ENCODE measurements at places on chromosomes 2 and 18.

GRCh38 chr18:2312440-2312839, 258.9 kb downstream of the METTL4 start:
- no peak for DNase-seq

- DNase-seq = no peak
Observed at GRCh38 chr2:75489721-75490120, 71.0 kb downstream of the EVA1A start.

DNA sequence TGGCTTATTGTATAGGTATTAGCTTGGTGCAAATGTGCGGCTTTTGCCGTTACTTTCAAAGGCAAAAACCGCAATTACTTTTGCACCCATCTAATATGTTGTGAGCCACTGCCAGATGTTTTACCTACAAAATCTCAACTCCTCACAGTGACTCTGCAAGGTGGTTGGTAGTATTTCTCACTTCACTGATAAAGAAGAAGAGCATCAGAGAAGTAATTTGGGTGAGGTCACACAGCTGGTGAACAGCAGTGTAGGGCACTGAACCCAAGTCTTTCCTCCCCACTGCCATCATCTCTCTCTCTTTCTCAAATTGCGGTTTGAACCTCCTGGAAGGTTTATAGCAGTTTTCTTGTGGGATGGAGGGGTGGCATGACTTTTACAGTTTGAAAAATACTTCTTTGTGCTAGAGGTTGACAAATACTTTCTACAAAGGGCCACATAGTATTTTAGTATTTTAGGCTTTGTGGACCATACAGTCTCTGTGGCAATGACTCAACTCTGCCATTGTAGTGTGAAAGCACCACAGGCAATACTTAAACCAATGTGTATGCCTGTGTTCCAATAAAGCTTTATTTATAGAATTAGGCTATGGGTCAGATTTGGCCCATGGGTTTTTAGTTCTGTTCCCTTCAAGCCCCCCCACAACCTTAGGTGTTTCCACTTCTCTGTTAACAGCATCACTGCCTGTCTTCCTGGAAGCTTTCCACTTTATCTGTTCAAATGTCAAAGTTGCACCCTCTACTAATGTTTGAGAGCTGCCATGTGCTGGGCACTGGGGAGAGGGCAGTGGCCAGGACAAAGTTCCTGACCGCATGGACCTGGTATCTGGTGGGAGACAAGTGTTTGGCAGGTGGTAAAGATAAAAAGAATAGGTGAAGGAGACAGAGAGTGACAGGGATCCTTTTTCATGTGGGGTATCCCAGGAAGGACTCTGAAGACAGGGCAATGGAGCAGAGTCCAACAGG, 30.1 kb downstream of the FHOD3 start:
- DNase-seq = no peak

DNA sequence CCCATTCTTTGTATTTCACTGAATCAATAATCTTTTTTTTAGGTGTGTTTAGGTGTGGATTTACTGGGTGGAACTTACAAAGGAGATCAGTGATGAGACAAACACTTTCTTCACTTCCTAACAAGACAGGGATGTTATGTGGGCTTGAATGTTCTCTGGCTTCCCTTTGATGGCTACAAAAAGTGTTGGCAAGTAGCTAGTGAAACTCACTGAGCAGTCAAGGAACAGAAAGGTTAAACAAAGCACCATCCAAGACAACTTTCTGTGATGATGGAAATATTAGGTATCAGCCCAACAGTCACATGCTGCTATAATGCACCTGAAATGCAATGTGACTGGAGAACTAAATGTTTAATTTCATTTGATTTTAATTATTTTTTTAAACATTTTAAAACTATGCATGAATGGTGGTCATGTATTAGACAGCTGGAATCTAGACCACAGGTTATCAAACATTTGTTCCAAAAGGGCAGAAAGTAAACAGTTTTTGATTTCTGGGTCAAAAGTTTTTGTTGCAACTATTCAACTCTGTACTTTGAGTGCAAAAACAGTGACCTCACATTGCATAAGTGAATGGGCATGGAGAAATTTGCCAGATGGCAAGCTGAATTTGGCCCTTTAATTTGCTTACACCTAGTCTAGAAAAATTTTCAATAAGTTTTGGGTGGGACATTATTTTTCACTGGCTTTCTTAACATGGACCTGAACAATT, 1272.7 kb upstream of the TMEFF2 start:
- DNase-seq = no peak

GRCh38 chr2:100862081-100862480, 42.1 kb downstream of the NPAS2 start:
- no peak for DNase-seq

DNA sequence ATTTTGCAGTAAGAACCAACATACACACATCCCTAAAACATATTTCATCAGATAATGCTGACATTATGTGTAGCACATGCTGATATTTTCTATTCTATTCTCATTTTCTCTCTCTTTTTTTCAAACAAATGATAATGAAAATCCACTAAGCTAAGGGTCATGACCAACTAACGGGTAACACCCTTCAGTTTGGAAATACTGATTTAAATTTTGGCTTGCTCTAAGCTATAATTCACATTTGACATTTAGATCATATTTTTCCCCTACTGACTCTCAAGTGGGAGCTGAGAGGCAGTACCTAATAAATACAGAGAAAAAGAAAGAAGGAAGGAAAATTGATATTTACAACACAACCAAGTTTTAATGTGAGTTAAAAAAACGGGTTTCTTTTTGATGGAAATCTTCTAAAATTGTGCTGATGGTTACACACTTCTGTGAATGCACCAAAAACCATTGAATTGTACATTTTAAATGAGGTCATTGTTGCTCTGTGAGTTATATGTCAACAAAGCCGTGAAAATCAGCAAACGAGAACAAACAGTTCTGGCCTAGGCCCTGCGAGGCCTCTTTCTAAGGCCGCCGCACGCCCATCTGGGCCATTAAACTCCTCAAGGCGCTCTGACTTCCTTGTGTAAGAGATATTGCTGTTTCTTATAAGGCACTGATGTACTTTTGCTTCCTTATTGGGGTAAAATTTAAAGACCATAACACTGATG, 124.2 kb downstream of the GALR1 start:
- DNase-seq = no peak

Data from NCI-H2081 treated with DMSO at 0.1 percent for 48 hours (cell line).